Choroid plexus epithelial cell (primary cell): ENCODE measurements at places on chromosomes 5 and 9.

- peak; percentile 48 for DNase-seq
Observed at GRCh38 chr9:116475201-116475600, 211.9 kb upstream of the TRIM32 start.

DNA sequence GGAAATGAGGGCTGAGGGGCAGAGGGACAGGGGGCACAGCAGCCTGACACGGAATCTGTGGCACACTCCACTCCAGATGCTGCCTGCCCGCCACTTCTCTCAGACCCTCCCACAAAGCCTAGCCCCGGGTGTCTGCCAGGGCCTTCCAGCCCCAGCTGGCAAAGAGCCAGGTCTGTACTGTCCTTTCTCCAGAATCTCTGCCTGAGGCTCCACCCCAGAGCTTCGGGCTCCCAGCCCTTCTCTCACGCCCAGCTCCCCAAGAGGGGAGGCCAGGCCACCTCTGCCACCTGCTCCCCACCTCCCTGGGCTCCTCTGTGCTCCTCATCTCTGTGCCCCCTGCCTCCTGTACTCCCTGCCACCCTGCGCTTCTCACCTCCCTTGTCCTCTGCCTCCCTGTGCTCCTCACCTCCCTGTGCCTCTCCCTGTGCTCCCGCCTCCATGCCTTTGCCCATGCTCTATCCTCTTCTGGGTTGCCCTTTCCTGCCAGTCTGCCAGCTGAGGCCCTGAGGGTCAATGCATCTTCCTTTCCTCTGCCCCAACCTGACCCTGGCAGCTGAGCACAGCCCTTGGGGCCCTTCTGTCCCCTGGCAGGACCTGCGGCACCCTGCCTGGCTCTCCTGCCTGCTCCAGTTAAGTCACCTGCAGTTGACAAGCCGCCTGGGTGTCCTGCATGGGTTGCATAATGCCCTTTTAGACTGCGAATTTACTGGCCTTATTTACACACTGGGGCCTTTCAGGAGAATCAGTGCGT lies 36.4 kb downstream of the RASGEF1C start:
- peak; percentile 22 for DNase-seq

GRCh38 chr5:17316970-17317459 lies 99.6 kb downstream of the BASP1 start:
- peak; percentile 87 for DNase-seq

DNA sequence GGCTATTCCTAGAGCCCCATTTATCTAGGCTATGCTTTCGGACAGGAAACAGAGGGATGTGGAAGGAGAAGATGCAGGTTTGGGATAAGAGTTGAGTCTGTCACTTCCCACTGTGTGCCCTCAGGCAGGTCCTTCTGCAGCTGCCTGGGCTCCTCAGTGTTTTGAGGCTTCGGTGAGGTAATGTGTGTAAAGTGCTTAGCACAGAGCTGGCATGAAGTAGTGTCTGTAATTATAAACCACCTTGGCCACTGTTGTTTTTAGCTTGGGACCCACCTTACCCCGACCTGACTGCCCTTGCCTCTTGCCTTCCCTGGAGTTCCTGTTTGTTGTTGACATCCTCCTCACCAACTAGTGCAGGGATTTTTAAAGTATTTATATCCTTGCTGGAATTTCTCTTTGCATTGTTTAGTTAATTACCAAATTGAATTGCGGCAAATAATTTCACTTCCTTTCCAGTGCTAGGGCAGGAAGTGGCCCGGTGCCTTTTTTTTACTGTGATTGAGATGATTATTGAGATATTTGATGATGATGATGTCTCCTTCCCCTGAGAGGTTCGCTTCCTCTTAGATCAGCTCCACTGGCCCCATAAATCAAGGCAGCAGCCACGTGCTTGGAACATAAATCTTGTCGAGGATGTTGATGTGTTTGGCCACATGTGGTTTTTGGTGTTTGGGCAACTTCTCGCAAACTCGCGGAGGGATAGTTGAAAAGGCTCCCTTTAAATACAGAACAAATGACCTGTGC lies 38.3 kb upstream of the DAB2IP start:
- no peak for DNase-seq

DNA sequence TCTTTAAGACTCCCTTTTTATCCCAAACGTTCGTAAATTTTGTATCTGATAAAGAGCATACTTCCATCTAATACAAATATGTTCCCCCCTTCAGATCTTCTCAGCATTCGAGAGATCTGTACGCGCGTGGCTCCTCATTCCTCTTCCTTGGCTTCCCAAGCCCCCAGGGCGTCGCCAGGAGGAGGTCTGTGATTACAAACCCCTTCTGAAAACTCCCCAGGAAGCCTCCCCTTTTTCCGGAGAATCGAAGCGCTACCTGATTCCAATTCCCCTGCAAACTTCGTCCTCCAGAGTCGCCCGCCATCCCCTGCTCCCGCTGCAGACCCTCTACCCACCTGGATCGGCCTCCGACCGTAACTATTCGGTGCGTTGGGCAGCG lies 19.9 kb downstream of the CDKN2A start:
- DNase-seq = no peak

- DNase-seq = no peak
Observed at GRCh38 chr5:92119110-92119509, 736.0 kb upstream of the ARRDC3 start.

DNA sequence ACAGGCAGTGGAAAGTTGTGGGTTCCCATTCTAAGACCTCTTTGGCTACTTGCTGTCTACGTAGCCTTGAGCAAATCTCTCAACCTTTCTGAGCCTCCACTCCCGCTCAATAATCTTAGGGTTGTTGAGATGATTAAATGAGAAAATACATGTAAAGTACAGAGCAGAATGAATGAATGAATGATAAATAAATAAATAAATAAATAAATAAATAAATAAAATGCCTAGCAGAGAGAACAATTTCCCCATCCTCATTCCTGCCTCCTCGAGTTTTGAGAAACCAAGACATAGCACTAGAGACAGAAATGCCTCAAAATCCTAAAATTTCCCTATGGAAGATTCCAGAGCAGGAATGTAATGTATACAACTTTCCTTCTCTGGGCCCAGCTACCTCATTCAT lies 128.3 kb upstream of the RAD23B start:
- DNase-seq = no peak

- DNase-seq = no peak
Observed at GRCh38 chr5:124675931-124676846, 70.2 kb downstream of the ZNF608 start.

DNA sequence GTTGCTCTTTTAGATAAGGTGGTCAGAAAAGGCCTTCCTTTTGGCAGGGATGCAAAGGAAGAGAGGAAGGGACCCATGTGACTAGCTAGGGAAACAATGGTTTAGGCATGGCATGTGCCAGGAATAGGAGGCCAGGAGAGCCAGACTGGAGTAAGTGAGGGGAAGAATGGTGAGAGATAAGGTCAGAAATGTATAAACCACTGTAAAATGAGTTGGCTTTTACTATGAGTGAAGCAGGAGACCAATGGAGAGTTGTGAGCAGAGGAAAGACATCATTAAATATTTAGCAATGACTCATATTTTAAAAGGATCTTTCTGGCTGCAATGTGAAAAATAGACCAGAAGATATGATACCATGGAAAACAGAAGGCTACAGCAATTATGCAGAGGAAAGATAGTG lies 50.9 kb downstream of the AP3B1 start:
- DNase-seq = peak; percentile 67
